NCI-H1105 (cell line): ENCODE measurements at places on chromosomes 16 and 17.

DNA sequence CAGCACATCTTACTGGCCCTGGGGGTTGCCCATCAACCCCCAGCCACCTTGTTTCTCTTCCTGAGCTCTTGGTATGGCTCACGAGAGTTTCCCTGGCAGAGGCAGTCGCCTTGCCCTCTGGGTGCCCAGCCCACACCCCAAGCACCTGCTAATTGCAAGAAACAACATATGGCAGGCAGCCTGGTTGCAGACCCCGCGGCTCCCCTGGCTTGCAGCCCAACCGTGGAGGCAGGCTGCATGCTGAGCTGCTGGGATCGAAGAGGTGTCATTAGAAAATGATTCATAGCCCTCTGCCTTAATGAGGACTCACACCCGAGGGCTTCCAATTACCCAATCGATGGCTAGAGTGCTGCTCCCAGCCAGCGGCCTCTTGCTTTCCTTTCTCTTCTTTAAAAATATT, 115.7 kb downstream of the TMEM114 start:
- DNase-seq, result peak; percentile 43

DNA sequence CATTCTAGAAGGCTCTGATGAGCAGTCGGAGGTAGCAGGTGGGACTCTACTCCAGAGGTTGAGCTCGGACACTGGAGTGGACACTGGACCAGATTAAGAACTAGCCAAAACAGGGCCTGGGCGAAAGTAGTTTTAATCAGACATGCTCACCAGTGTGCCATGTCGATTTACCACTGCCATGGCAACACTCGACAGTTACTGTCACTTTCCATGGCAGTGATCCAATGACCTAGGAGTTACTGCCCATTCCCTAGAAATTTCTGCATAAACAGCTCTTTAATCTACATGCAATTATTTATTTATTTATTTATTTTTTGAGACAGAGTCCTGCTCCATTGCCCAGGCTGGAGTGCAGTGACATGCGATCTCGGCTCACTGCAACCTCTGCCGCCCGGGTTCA, 7.2 kb upstream of the METTL9 start:
- DNase-seq, result no peak

GRCh38 chr16:78519896-78520295, 420.4 kb downstream of the WWOX start:
- no peak for DNase-seq

DNA sequence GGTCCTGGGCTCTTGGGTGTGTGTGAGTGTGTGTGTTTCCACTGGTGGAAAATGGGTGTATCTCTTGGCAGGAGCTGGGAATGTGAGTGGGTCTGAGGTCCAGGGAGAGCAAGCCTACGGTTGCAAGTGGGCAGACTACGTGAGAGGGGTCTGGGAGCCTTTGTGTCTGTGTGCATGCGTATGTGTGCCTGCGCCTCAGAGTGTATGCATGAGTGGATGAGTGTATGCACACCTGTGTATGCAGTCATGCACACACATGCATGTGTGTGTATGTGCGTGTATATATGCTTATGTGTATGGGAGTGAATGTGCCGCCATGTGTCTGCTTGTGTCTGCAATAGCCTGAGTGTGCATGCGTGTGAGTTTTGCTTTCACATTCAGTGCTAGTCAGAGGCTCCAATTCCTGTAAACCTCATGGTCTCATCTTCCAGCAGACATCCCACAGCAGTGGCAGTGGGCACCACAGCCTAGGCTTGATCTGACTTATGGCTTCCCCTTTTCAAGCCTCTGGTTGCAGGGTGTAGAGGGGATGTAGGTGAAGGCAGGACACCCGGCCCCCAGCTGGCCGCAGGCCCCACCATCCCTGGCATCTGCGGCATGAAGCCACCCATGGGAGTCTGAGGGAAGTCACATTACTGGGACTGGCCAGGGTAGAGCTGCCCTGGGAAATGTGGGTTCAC, 19.7 kb upstream of the RMI2 start:
- no peak for DNase-seq

GRCh38 chr17:42660692-42661345, 1.7 kb downstream of the TUBG2 start:
- DNase-seq, result no peak

- no peak for DNase-seq
Observed at GRCh38 chr17:63949576-63950250, 17.6 kb upstream of the CD79B start.

GRCh38 chr16:1908983-1909382, 9.2 kb downstream of the HS3ST6 start:
- DNase-seq, result no peak

GRCh38 chr16:27269300-27270150, 953 bp upstream of the NSMCE1 start:
- no peak for DNase-seq

DNA sequence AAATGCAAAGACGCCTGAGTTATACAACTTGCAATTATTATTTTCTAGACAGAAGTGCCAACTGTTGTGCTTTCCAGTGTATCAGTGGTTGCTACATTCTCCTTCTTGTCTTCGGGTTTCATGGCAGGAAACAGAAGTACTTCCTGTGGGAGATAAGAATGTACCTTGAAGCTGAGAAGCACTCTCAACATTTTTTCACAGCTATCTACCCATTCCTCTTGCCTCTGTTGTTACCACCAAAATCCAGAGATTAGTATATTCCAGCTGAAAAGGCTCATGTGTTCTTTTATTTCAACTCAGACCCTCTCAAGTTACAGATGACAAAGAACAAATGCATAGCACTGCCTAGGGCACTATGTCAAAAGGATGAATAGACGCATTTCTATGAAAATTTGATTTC, 4.8 kb upstream of the ADAT1 start:
- no peak for DNase-seq

GRCh38 chr17:10115536-10115932, 82.9 kb downstream of the GAS7 start:
- DNase-seq, result no peak

GRCh38 chr17:30236766-30237165, 1.3 kb upstream of the SLC6A4 start:
- DNase-seq, result no peak

DNA sequence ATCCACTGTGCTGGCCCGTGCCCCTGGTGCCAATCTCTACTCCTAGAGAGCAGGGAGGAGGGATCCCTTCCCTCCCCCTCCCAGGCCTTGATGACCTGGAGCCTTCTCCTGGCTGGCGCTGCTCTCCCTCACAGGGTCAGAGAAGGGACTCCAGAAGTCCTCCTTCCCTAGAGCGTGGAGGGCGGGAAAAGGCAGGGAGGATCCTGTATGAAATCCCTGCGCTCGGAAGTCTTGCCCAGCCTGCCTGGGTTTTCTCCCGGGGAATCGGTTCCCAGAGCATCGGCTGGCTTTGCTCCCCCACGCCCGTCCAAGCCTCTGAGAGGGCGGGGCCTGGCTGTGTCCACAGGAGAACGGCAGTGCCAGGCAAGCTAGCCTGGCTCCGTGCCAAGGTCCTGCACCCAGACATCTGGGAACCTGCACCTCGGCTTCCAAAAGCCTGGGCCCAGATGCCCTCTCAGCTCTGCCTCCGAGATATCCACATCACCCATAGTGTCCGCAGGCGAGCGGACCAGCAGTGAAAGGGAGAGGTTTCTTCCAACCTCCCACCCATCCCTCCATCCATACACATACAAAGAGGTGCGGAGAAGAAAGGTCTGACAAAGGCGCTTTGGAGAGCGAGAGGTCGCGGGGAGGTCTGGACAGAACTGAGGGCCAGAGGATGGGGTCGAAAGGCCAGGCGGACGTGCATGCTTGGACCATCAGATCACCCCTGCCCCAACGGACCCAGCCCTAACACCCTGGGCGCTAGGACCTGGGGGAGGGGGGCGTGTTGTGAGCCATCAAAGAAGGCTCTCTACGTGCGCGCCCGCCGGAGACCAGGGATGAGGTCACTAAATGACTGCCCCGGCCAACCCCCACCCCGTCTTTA, 1.1 kb downstream of the MPP2 start:
- peak; percentile 22 for DNase-seq

- no peak for DNase-seq
Observed at GRCh38 chr17:73924114-73924908, 279.2 kb upstream of the RPL38 start.

GRCh38 chr17:17900615-17901520, 64.1 kb upstream of the SREBF1 start:
- DNase-seq, result peak; percentile 65

DNA sequence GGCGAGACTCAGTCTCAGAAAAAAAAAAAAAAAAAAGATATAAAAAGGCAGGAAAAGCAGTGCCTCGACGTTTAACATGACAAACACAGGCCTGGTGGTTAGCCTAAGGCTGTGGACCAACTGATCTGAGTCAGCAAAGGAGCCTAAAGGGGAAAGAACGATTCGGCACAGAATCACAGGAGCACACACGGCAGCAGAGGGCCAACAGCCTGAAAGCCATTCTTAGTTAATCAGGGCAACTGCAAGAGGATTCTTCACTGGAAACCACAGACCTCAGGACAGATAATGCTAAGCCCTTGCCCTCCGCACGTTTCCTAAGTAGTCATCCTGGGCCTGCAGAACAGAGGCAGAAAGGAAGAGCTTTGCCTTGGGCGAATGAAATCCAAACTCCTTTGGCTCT, 14.7 kb downstream of the TMEM11 start:
- no peak for DNase-seq

DNA sequence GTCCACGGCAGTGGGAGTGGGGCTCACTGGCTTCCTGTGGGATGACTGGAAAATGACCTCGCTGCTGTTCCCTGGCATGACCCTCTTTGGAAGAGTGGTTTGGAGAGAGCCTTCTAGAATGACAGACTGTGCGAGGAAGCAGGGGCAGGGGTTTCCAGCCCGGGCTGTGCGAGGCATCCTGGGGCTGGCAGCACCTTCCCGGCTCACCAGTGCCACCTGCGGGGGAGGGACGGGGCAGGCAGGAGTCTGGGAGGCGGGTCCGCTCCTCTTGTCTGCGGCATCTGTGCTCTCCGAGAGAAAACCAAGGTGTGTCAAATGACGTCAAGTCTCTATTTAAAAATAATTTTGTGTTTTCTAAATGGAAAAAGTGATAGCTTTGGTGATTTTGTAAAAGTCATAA, 7.8 kb upstream of the RNF213 start:
- DNase-seq, result no peak

GRCh38 chr16:88983771-88984687, 7.0 kb upstream of the CBFA2T3 start:
- no peak for DNase-seq

DNA sequence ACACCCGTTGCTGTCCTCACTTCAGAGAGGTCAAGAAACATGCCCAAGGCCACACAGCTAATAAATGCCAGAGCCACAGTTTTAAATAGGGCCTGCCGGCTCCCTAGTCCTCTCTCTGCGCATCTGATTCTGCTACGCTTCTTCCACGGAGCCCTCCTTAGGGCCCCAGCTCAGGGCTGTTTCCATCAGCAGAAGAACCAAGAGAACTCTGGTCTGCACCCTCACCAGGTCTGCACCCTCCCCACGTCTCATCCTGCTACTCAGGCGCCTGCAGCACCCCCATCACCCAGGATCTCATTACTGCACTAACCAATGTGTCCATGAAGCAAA, 79.5 kb upstream of the NKD1 start:
- no peak for DNase-seq

DNA sequence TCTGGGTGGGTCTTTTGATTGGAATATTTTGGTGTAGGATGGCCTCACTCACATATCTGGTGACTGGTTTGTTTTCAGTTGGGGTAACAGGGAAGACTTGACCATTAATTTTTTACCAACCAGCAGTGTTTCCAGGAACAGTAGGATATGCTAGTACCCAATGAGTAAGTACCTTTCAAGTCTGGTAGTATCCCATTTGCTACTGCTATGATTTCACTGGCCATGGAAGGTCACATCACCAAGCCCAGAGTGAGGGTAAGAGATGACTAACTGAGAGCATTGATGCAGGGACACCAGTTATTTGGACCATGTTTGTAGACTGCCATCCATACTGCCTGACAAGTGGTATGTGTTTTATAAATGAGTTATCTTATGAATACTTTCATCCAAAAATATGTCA, 277.7 kb downstream of the MAP2K6 start:
- DNase-seq, result no peak

DNA sequence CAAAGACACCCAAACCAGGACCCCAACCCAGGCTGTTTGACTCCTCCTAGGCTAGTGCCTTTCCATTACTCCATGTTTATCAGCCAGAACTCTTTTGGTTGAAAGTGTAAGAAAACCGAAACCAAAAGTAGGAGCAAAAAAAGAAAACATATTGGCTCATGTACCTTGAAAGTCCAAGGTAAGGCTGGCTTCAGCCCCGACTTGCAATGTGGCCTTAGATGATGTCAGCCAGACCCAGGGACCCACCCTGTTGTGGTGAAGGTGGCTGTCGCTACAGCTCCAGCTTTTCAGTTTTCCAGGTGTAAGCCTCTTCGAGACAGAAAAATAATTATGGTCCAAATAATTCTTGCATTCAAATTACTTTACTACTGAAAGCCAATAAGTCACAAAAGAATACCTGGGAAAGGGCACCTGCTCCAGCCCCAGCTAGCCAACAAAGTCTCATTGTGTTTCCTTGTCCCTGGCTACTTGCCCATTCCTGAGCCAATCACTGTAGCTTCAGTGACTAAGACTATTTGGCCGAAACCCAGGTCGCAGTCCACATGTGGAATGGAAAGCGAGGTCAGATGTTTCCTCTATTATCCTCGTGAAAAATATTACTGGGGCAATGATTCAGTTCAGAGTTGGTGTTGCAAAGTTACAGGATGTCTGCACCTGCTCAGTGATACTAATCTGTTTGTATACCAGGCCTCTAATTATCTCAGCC, 20.7 kb downstream of the DNAH9 start:
- no peak for DNase-seq

DNA sequence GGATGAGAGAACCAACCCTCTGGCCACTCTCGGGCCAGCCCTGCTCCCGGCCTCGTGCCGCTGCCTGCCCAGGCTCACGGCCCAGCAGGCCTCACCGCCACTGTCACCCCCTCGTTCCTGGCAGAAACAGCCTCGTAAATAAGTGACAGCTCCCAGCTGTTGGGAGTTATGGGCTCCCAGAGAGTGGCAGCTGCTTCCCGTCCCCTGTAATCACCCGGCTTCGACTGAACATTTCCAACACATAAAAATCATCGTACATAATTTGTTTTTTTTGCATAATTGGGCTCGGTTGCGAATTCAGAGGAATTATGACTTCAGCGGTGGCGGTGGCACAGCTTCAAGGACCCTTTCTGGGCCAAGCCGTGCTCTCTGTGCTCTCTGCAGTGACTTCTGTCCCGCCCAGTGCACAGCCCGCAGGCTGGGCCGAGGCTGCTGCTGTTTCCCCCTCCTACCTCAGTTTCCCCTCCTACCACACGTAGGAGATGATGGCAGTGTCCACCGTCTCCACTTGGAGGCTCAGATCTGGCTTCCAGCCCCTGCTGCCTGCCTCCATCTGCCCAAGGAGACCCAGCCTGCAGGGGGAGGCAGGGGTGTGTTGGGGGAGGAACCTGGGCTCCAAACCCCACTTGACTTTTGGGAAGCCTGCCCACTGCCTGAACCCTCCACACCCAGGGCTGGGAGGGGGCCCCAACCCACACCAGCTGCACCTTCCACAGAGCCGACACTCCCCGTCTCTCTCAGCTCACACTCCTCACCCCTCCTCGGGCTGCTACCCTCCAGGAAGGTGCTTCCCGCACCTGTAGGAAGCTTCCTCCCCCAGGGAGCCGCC, 84.9 kb downstream of the RTN4RL1 start:
- DNase-seq, result no peak
